ENCODE measurements at places on chromosomes 12 and 14.
A peak's percentile ranks its signal among the peaks of the same experiment; 100 is the strongest.

- H3K4me1 ChIP-seq, result peaks cover 18% of the 10 kb centered on the region
- peak overlapping the region; percentile 20 for H3K4me3 ChIP-seq
- peak; percentile 79 for DNase-seq
- peak overlapping the region; percentile 80 for H3K27ac ChIP-seq
- peaks cover 9% of the 10 kb centered on the region for H3K36me3 ChIP-seq
- no peaks in the 10 kb centered on the region for H3K27me3 ChIP-seq
These were observed 13.7 kb downstream of the COA8 start for GRCh38 chr14:103576371-103577024.

GRCh38 chr14:23021434-23021833, 11.5 kb upstream of the C14orf93 start:
- DNase-seq, result no peak
- H3K27ac ChIP-seq, result no peak overlapping the region
- H3K4me3 ChIP-seq, result no peak overlapping the region
- H3K4me1 ChIP-seq, result peaks cover 47% of the 10 kb centered on the region
- peaks cover 19% of the 10 kb centered on the region for H3K36me3 ChIP-seq

- H3K27me3 ChIP-seq, result peaks cover 100% of the 10 kb centered on the region
- peaks cover 28% of the 10 kb centered on the region for H3K4me1 ChIP-seq
- H3K36me3 ChIP-seq, result no peaks in the 10 kb centered on the region
- H3K27ac ChIP-seq, result no peak overlapping the region
These were observed 3.3 kb upstream of the PAX9 start for GRCh38 chr14:36658123-36659009.

GRCh38 chr12:123763093-123763492, 992 bp downstream of the DNAH10 start:
- H3K4me3 ChIP-seq, result peak overlapping the region; percentile 83
- H3K36me3 ChIP-seq, result peaks cover under 1% of the 10 kb centered on the region
- H3K27me3 ChIP-seq, result peaks cover 21% of the 10 kb centered on the region
- H3K27ac ChIP-seq, result no peak overlapping the region
- DNase-seq, result no peak
- peaks cover 6% of the 10 kb centered on the region for H3K4me1 ChIP-seq

DNA sequence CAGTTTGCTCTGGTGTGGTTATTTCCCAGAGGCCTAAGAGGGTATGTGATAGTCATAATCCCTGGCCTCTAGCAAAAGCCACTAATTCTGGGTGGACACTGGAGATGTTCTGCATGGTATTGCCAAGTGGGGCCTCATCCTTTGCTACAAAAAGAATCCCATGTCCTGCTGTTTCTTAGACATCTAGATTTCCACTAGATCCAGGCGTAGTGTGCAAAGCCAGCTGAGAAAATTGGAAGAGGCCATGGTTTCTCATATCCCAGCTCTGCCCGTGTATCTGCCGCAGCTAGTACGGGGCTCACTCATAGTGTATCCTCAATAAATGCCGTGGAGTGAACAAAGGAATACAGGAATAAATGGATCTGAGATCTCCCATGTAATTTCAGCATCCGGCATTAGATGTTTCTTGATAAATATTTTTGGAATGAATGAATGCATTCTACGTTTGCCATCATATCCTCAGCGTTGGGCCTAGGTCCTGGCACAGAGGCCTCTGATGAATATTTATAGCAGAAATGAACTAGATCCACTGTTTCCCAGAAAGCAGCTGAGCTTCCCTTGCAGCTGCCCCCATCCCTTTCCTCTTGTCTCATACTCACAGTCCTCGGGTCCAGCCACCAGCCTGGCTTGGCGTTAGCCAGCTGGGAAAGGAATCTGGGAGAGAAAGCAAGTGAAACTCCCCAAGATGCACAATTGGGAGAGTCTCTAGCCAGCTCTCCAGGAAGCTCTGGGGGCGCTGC, 76.3 kb upstream of the NOS1 start:
- no peak overlapping the region for H3K27ac ChIP-seq
- no peaks in the 10 kb centered on the region for H3K36me3 ChIP-seq
- no peak for DNase-seq
- no peaks in the 10 kb centered on the region for H3K4me1 ChIP-seq

- no peaks in the 10 kb centered on the region for H3K4me1 ChIP-seq
- no peaks in the 10 kb centered on the region for H3K27me3 ChIP-seq
- H3K27ac ChIP-seq, result no peak overlapping the region
- no peaks in the 10 kb centered on the region for H3K36me3 ChIP-seq
- H3K4me3 ChIP-seq, result no peak overlapping the region
These were observed 35.4 kb downstream of the TAOK3 start for GRCh38 chr12:118337194-118337838.

- no peak for DNase-seq
- no peaks in the 10 kb centered on the region for H3K4me1 ChIP-seq
- peaks cover 5% of the 10 kb centered on the region for H3K27me3 ChIP-seq
These were observed 371.1 kb downstream of the SEC23A start for GRCh38 chr14:38731962-38732361.

Measured in type B pancreatic cell (in vitro differentiated cells).